ENCODE measurements at places on chromosomes 1 and 21. TPM values are rescaled to one million over a fixed set of nuclear protein-coding genes. Genes with fewer than 3 reads are reported as not detected.

GRCh38 chr1:45038240-45038639 is 26.2 kb downstream of the UROD start:
- no peak for DNase-seq

GRCh38 chr1:225657462-225657989 is 4.6 kb upstream of the ENAH start:
- DNase-seq, result no peak

DNA sequence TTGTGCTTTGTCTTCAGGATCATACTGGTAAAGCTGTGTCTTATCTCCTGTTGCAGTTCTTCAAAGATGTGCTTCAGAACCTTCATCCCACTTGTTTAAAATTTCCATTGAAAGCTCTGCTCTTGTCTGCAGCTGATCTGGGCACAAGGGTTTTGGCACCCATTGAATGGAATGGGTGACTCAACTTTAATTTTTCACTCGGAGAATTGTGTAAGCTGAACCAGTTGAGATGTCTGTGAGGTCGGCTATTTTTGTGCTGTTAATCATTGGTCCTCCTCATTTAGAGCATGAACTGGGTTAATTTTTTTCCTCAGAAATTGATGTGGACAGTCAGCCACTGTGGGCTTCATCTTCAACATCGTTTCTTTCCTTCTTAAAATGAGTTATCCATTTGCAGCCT is 252.1 kb downstream of the TM2D1 start:
- no peak for DNase-seq

GRCh38 chr1:8870616-8871538 is 7.6 kb downstream of the ENO1 start:
- DNase-seq, result no peak

GRCh38 chr1:175394739-175395138 is 202.2 kb upstream of the KIAA0040 start:
- no peak for DNase-seq

DNA sequence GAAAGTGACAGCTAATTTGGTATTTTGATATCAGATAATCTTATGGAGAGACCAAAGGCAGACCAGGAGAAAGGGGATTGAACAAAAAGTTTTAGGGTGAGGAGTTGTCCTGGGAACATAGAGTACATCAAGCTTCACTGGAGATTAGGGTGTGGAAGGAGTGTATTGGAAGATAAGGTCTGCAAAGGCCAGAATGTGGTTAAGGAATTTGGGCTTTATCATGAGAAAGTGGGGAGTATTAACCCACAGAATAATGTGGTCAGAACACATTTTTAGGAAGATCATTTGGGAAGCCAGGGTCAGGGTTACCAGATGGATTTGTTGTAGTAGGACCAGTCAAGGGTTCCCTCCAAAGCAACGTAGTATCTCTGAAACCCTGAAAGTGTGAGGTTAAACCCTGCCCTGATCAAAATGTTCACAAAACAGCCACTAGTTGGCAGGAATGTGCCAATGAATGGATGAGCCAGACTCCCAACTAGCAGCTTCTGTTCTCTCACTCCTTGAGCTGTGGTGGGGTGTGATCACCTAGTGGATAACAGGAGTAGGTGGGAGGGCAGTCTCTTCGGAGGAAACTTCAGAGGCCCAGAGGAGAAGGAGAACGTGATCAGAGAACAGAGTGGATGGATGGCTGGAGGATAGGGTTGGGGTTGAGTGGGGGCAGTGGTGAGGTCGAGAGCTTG is 35.8 kb downstream of the SLC2A1 start:
- DNase-seq, result no peak

- no peak for DNase-seq
These were observed 516.6 kb downstream of the PTPRC start for GRCh38 chr1:199155166-199156019.

DNA sequence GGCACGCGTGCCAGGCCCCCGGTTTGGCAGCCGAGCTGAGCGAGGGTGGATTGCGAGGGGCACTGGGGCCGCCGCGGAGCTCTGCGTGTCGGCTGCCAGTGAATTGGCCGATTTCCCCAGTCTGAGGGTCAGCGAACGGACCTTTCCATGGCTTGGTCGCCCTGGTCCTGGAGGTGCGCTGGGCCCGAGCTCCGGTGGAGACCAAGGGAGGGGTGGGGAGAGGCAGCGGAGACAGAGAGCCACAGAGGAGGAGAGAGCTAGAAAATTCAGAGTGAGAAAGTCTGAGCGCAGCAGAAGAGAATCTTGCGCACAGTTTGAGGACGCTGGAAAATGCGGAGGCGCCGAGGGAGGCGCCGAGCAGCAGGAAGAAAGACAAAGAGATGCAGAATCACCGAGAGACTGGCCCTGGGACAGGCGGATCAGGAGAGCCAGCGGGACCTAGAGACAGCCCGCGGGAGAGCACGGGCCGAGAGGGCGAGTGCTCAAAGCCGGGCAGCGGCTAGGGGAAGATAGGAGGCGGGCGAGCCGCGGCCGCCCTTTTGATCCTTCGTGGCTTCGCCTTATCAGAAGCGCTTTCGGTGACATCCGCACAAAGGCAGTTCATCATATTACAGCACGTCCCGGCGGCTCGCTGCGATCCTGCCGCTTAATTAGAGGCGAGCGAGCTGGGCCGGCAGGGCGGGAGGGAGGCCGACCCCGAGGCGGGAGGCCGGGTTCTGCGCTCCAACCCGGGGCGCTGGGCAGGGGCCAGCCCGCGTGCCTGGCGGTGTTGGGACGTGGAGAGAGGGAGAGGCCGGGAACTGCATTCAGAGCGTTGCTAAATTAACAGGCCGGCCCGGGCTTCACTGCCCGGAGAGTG is 12.7 kb downstream of the PAX7 start:
- DNase-seq, result no peak

SLAMF8 gene
- total RNA-seq, result not detected

FBXO44 gene
- 6.4 TPM for total RNA-seq

VWA1 gene
- total RNA-seq, result 6.9 TPM

PROK1 gene
- total RNA-seq, result not detected

FHAD1 gene
- under 0.01 TPM for total RNA-seq

SIPA1L2 gene
- total RNA-seq, result 11.8 TPM

GDAP2 gene
- total RNA-seq, result 10.4 TPM

C1orf94 gene
- total RNA-seq, result not detected
